ENCODE measurements at places on chromosomes 4 and X. TPM values are rescaled to one million over a fixed set of nuclear protein-coding genes. Genes with fewer than 3 reads are reported as not detected.

- peak; percentile 55 for DNase-seq
Measured at GRCh38 chrX:134990801-134991481, at the start of gene SMIM10. TSS of gene SMIM10 (plus strand) at chrX:134990991. CDS start at chrX:134991096, 105 bp downstream.

UGT2B15 gene
- 0.72 TPM for polyA plus RNA-seq

HSFX1 gene
- 2.5 TPM for polyA plus RNA-seq

ATP1B4 gene
- not detected for polyA plus RNA-seq

PRKX gene
- 10.4 TPM for polyA plus RNA-seq

PDHA2 gene
- polyA plus RNA-seq = not detected

ABLIM2 gene
- polyA plus RNA-seq = 5.9 TPM

Data from right lung (tissue), 10 donors.